ENCODE measurements at places on chromosomes 7 and 10. TPM values are rescaled to one million over a fixed set of nuclear protein-coding genes. Genes with fewer than 3 reads are reported as not detected.
A peak's percentile ranks its signal among the peaks of the same experiment; 100 is the strongest.

GRCh38 chr7:50608196-50608906, 43.1 kb upstream of the DDC start:
- H3K27ac ChIP-seq: no peak overlapping the region
- no peaks in the 10 kb centered on the region for H3K27me3 ChIP-seq
- H3K4me1 ChIP-seq: no peaks in the 10 kb centered on the region
- no peak overlapping the region for H3K4me3 ChIP-seq

GRCh38 chr10:97888641-97889262, 39.1 kb downstream of the GOLGA7B start:
- no peak overlapping the region for H3K4me3 ChIP-seq
- no peak overlapping the region for H3K27ac ChIP-seq
- DNase-seq: no peak
- peaks cover 19% of the 10 kb centered on the region for H3K4me1 ChIP-seq
- no peaks in the 10 kb centered on the region for H3K36me3 ChIP-seq

DNA sequence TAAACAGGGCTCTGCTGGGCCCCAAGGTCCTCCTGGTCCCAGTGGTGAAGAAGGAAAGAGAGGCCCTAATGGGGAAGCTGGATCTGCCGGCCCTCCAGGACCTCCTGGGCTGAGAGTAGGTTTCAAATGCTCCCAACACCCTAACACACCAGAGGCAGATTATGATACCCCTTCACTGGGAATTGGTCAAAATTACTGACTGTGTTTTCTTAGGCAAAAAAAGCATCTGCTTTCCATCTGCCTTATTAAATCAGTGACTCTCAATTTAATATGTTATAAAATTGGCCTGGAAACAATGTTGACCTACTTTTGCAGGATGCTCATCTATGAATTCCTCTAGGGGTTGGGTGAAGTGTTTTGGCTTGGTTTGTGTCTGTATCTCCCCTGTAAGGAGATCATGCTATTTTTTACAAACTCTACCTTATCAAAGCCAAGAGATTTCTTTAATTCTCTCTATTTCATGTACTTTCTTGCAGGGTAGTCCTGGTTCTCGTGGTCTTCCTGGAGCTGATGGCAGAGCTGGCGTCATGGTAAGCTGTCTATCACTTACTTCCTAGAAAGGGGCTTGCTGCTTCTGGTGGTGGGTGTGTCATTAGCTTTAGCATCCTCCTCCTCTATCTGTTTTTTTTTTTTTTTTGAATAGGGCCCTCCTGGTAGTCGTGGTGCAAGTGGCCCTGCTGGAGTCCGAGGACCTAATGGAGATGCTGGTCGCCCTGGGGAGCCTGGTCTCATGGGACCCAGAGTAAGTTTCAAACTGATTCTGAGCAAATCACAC, 15.9 kb downstream of the COL1A2 start:
- no peak overlapping the region for H3K27ac ChIP-seq
- H3K4me3 ChIP-seq: no peak overlapping the region
- no peak for DNase-seq
- H3K4me1 ChIP-seq: no peaks in the 10 kb centered on the region

GRID2IP gene
- 0.61 TPM for total RNA-seq

DNA sequence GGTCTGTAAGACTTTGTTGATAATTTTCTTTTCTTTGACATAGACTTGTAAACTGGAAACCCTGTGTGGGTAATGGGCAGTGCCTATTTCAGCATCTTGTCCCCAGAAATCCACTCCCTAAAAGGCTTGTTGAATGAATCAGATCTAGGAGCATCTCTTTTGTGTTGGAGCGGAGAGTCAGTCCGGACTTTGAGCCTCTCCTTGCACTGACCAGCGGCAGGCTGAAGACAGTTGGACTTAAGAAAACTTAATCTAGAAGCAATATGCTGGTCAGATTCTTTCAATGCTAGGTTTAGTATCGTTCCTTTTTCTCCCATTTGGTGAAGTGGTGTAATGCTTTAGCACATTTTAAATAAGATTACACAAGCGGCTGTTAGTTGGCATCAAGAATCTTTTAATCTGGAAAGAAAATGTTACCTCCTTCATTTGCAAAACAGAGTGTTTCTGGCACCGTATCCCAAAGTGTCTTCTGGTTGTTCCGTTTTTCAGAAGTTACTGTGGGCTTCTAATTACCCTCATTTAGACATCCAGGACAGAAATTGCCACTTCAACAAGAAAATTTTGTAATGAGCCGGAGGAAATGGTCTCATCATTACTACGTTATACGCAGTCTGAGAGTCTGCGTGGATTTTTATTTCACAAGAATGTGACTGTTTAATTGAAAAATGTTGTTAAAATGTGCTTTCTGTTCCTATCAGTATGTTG, 74.7 kb downstream of the CUX1 start:
- DNase-seq: no peak
- H3K27ac ChIP-seq: no peak overlapping the region
- H3K4me3 ChIP-seq: no peak overlapping the region
- H3K36me3 ChIP-seq: no peaks in the 10 kb centered on the region
- no peaks in the 10 kb centered on the region for H3K27me3 ChIP-seq

GRCh38 chr10:101858723-101859500, 15.3 kb upstream of the KCNIP2 start:
- DNase-seq: no peak
- no peaks in the 10 kb centered on the region for H3K27me3 ChIP-seq
- no peak overlapping the region for H3K4me3 ChIP-seq
- H3K4me1 ChIP-seq: no peaks in the 10 kb centered on the region
- H3K36me3 ChIP-seq: peaks cover 17% of the 10 kb centered on the region

GRCh38 chr7:157037635-157038034, 27.2 kb upstream of the MNX1 start:
- H3K27ac ChIP-seq: no peak overlapping the region
- no peak overlapping the region for H3K4me3 ChIP-seq
- H3K27me3 ChIP-seq: peaks cover 60% of the 10 kb centered on the region
- no peaks in the 10 kb centered on the region for H3K4me1 ChIP-seq

CLDN15 gene
- 9.1 TPM for total RNA-seq

DNA sequence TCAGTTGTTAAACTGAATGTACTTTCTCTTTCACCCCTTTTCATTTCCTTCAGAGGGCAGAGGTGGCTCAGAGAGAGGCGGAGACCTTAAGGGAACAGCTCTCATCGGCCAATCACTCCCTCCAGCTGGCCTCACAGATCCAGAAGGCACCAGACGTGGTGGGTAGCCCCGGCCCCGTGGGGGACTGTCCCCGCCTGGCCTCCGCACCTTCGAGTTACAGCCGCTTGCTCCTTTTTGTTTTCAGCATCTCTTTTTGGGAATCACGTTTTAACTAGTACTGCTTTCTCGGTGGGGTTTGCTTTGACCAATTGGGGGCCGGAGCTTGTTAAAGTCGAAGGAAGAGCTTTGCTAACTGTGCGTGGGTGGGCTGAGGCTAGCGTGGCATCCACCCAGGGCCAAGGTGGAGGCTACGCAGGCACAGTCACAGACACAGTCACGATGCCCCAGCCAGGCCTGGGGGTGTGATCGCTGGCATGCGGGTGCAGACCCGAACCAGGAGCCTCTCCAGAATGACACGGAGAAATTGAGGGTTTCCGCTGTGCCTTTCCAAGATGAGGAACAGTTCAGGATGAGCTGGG, 116.2 kb upstream of the SH2B2 start:
- H3K36me3 ChIP-seq: peaks cover 4% of the 10 kb centered on the region
- peak overlapping the region; percentile 17 for H3K4me3 ChIP-seq
- no peaks in the 10 kb centered on the region for H3K27me3 ChIP-seq
- H3K4me1 ChIP-seq: peaks cover 20% of the 10 kb centered on the region
- peak overlapping the region; percentile 50 for H3K27ac ChIP-seq

GRCh38 chr10:59879363-59879913, 26.9 kb downstream of the CCDC6 start:
- peaks cover 21% of the 10 kb centered on the region for H3K4me1 ChIP-seq
- H3K27me3 ChIP-seq: no peaks in the 10 kb centered on the region
- no peaks in the 10 kb centered on the region for H3K36me3 ChIP-seq

- no peak overlapping the region for H3K4me3 ChIP-seq
- H3K27me3 ChIP-seq: peaks cover 4% of the 10 kb centered on the region
- H3K27ac ChIP-seq: no peak overlapping the region
- DNase-seq: no peak
These were observed 49.8 kb upstream of the TMEM273 start for GRCh38 chr10:49237985-49238384.

- no peaks in the 10 kb centered on the region for H3K27me3 ChIP-seq
- DNase-seq: no peak
- no peak overlapping the region for H3K27ac ChIP-seq
These were observed 26.2 kb downstream of the CCDC6 start for GRCh38 chr10:59880019-59880717.

DNA sequence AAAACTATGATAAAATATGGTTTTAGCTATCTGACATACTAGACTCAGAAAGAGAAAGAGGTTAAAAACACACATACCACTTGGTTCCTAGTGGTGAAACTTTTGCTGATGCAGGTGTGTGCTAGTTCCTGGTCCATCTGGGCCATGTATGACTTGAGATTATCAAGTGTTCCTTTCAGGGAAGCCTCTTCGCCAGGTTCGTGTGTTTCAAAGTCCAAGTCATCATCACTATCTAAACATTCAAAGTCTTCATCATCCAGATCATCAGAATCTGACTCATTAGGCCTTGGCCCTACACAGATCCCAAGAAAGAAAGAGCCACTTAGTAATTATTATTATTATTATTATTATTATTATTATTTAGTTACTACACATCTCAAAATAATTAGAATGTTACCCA, 26.4 kb downstream of the NUDT13 start:
- H3K4me1 ChIP-seq: no peaks in the 10 kb centered on the region
- no peak for DNase-seq

CAV1 gene
- 3.7 TPM for total RNA-seq

DNA sequence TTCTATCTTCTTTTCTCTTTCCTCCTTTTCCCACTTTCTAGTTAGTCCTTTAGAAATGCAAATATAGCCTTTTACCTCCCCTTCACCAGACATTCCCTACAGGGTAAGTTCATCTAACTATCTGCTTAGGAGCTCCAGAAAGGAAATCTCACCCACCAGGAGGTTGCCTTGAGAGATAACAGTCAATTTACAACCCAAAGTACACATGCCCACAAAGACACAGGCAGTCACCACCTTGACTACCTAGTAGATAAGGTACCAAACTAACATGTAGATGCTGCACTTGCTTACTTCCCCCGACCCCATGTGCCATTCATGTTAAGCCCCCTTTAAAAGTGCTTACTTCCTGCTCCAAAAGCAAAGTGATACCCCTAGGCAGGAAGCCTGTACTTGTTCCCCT, 12.8 kb upstream of the CREB3L2 start:
- no peaks in the 10 kb centered on the region for H3K36me3 ChIP-seq
- H3K27ac ChIP-seq: no peak overlapping the region
- no peak for DNase-seq
- no peak overlapping the region for H3K4me3 ChIP-seq

TWIST1 gene
- total RNA-seq: 8.1 TPM

CUBN gene
- total RNA-seq: 2.2 TPM

- no peak overlapping the region for H3K27ac ChIP-seq
- H3K27me3 ChIP-seq: no peaks in the 10 kb centered on the region
- no peak for DNase-seq
- H3K36me3 ChIP-seq: peaks cover 14% of the 10 kb centered on the region
- H3K4me1 ChIP-seq: no peaks in the 10 kb centered on the region
These were observed 34.9 kb upstream of the TLL2 start for GRCh38 chr10:96548589-96548988.

DNA sequence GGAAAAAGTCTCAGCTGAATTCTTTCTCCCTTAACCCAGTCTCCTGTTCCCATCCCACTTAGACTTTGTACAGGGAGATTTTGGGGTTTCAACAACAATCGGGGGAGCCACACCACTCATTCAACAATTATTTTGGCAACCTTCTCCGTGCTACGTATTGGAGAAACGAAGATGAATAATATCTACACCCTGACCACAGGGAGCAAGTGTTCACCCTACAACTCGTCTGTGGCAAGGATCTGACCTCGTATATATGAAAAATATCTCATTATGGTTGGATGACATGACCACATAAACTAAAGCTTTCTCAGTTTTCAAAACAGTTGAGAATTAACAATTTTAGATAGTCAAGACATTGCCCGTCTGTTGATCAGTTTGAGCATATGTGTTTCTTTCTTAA, 302.1 kb downstream of the CACNA2D1 start:
- H3K27me3 ChIP-seq: no peaks in the 10 kb centered on the region
- no peaks in the 10 kb centered on the region for H3K4me1 ChIP-seq
- no peaks in the 10 kb centered on the region for H3K36me3 ChIP-seq
- H3K27ac ChIP-seq: no peak overlapping the region
- no peak for DNase-seq
- no peak overlapping the region for H3K4me3 ChIP-seq

GRCh38 chr7:47484923-47485639, 96.8 kb downstream of the TNS3 start:
- H3K4me3 ChIP-seq: no peak overlapping the region
- peak overlapping the region; percentile 67 for H3K27ac ChIP-seq
- H3K36me3 ChIP-seq: no peaks in the 10 kb centered on the region
- H3K27me3 ChIP-seq: no peaks in the 10 kb centered on the region
- H3K4me1 ChIP-seq: peaks cover 60% of the 10 kb centered on the region
- DNase-seq: no peak

- H3K27me3 ChIP-seq: peaks cover 2% of the 10 kb centered on the region
- H3K36me3 ChIP-seq: peaks cover 6% of the 10 kb centered on the region
- H3K4me1 ChIP-seq: peaks cover 25% of the 10 kb centered on the region
- DNase-seq: no peak
These were observed 5.3 kb upstream of the KLF6 start for GRCh38 chr10:3790272-3790671.

DNA sequence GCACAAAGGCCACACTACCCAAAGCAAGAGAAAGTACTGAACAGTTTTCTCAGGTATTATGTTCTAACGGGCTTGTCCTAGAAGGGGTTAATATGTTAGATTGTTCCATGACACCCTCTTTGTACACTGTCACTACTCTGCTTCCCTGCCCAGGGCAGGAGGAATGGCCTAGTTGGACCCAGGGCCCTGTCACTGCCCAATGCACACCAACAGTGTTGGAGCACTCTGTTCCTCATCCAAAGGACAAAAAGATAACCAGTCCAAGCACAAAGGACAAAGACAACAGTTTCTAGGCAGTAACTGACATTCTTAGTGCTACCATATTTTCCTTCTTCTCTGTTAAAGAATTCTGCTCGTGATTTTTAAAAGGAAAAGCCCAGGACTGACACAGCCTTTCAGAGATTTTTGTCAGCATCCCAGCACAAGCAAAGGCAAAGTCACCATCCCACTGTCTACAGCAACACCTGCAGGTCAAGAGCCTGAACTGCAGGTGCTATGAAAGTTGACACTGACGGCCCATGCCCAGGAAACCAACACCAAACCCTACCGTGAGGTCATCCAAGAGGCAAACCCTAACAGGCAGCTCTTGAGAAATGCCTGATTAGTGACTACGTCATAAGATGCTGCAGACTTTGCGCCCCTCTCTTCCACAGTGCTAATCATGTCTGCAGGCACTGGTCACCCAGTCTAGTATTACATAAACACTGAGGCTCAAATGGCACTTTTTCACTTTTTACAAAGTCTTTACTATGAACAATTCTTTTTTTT, 13.2 kb downstream of the NUDCD3 start:
- peaks cover 13% of the 10 kb centered on the region for H3K36me3 ChIP-seq
- H3K4me3 ChIP-seq: no peak overlapping the region
- H3K27ac ChIP-seq: no peak overlapping the region
- H3K4me1 ChIP-seq: peaks cover 5% of the 10 kb centered on the region
- no peaks in the 10 kb centered on the region for H3K27me3 ChIP-seq

MSMB gene
- total RNA-seq: not detected

GRCh38 chr10:131660427-131660826, 240.4 kb upstream of the PPP2R2D start:
- H3K27me3 ChIP-seq: peaks cover 3% of the 10 kb centered on the region
- no peak overlapping the region for H3K4me3 ChIP-seq
- no peak overlapping the region for H3K27ac ChIP-seq
- H3K4me1 ChIP-seq: peaks cover 8% of the 10 kb centered on the region
- no peak for DNase-seq
